ENCODE measurements at places on chromosomes 5 and 9.

DNA sequence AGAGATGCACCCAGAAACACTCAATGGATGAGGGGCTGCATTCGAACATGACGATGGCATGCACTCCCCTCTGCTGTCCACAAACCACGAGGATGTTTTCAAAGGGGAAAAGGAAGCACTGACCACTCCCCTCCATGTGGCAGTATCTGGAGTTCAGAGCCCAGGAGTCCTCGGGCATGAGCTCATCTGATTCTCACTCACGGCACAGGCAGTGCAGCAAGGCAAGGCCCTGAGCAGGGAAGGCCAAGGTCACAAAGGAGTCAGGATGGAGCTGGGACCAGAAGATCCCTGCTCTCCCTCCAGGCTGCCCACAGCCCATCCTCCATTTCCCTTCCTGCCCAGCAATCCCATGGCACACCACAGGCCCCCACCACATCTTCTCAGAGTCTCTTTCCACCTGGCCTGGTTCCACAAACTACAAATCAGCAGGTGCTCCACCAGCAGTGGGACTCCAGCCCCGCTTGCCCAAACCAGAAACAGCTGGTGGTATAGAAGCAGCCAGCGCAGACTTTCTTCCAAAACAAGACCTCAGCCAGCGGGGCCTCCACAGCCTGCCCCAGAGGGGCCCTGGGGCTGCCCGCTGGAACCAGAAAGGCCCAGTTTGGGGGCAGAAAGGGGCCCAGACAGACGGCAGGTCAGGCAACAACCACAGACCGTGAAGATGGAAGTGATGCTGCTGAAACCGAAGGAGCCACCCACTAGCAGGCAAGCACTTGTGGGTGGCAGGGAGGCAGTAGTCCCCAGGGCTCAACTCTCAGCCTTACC, 12.2 kb downstream of the TNIP1 start:
- no peak for DNase-seq

- DNase-seq: no peak
These were observed 520.4 kb downstream of the RAB3C start for GRCh38 chr5:59103303-59103702.

- DNase-seq: no peak
These were observed 107.4 kb downstream of the MCTP1 start for GRCh38 chr5:95177456-95177855.

GRCh38 chr9:38016375-38017135, 52.5 kb downstream of the SHB start:
- DNase-seq: no peak

DNA sequence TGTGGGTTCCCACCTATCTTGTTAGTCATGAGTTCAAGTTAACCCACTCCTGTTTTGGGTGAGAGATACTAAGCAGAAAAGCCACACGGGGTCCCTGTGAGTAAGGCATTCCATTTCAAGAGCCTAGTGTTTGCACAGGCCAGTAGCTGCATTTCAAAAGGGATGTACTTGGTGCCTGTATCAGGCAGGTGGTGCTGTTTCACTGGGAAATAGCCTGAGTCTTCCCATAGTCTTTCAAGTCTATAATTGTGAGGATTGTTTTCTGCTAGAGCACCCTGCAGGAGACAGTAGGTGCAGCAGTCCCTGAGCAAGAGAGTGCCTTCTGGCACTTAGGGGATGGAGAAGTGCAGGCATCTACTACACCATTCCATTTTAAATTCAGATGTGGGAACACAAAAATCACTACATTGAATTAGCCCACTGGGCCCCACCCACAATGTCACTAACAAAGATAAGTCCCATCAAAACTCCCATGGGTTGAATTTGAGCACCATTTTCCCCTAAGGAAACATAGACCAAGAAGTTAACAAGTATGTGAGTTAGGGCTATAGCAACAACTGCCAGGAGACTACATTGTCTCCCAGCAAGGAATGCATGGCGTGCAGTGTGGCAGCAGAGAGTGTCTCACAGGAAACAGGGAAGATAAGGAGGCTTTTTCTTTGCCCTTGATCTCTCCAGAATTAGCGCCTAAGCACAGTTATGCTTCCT, 263.2 kb downstream of the COX7C start:
- DNase-seq: peak; percentile 14

DNA sequence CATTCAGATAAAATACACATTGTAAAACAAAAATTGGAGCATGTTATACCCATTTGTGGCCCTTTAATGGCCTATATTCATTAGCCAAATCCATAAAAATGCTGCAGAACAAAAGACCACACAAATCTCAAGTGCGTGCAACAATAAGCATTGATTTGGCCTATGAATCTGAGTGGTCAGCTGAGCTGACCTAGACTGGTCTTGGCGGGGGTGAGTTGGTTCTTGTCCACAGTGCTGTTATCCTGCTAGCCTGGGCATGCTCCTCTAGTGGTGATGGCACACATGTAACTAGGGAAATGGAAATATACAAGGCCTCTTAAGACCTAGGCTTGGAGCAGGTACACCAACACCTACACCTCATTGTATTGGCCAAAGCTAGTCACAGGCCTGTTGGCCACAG, 122.2 kb upstream of the TBCA start:
- DNase-seq: no peak

DNA sequence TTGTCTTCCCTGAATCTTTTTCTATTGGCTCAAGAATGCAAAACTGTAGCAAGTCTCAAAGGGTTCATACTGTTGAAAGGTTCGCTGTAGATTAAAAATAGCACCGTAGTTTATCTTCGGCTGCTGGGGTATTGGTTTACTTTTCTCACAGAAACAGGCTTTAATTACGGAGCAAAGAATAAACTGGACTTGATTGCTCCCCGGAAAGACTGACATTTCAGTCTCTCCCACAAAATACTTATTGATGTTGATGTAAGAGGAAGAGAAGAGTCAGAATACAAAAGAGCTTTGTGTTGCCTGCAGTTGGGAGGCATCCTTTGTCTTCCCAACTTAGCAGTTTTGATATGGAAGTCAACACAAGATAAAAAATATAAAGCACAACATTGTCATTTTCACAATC, 183.9 kb upstream of the DMAC1 start:
- no peak for DNase-seq

GRCh38 chr9:69131682-69132081, 42.4 kb upstream of the TJP2 start:
- no peak for DNase-seq

DNA sequence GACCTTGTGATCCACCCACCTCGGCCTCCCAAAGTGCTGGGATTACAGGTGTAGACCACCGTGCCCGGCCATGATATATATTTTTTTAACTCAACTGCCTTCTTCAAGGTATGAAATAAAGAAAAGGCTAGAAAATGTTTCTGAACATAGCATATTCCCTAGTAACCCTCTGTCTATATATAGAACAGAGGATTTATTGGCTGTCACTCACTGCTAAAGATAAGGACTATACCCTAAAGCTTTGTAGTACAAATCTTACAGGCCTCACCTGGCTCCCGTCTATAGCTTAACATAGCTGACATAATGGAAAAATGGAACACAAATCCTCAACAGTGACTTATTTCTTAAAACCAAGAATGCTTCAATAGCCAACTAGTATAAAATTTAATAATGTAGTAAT, 14.2 kb downstream of the SGTB start:
- DNase-seq: no peak

- DNase-seq: no peak
These were observed 158.3 kb downstream of the FAM174A start for GRCh38 chr5:100693481-100693880.

DNA sequence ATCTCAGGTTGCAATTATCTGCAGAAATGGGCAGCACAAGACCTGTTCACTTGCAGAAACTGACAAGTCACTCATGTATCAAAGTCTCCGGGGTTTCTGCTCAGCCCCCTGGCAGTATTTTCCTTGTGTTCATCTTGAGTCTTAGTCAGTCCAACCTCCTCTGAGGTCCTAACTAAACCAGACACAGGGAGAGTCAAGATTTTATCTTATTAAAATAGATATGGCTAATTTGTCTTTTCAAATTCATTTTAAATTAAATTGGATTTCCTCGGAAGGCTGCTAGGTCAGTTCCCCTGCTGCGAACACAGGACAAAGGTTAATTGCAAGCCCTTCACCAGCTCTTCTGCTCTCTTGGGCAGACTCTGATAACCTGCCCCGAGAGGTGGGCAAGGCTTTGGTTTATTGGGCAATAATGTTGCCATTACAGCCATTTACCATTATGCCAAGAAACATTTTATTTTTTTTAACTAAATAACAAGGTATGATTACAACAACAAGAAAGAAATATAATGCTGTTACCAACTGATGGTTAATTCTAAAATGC, 103.5 kb downstream of the MAPKAP1 start:
- no peak for DNase-seq

DNA sequence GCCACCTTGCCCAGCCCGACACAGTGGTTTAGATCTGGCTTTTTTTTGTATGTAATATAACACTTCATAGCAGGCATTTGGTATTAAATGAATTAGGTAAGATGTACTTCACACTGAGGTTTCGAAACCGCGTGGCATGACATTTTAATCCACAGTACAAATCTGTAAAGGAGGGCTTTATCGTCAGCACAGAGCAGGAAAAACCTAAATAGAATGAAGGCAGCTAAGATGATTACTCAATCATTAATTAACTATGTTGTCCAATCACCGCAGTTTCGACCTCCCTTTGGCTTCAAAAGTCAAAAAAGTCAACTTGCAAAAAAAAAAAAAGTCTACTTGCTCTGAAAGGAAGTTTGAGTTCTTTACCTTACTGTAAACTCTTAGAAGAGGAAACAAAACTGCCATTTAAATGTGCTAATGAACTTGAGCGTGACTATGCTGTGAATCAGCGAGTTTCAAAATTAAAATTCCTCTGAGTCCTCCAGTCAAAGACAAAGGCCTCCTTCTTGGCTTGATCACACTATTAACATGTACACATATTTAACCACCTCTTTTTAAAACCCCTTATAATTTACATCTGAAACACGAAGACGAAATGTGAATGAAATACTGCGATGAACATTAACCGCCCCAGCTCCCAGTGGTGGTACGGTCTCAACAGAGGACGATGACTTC, 698 bp upstream of the SEC24A start:
- peak; percentile 36 for DNase-seq

DNA sequence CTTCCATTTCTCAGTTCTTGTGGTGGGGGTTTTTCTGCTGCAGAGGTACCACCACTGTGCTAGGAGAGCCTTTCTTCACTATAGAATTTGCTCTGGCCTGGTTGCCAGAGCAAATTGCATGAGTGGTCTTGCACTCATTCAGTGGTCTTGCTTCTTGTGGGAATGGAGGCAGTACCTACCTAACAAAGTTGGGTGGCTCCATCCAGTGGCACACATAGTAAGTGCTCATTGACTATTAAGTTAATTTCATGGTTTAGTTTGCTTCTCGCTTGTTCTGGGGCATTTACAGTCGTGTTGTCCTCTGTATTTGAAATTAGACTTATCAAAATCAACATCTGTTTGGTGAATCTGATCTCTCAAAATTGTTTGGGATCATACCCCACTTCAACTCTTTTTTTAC, 23.0 kb downstream of the SLC28A3 start:
- no peak for DNase-seq

- no peak for DNase-seq
These were observed 255.9 kb downstream of the RAB3C start for GRCh38 chr5:58838729-58839128.

- DNase-seq: no peak
These were observed 44.6 kb downstream of the TSSK1B start for GRCh38 chr5:113390224-113390623.

DNA sequence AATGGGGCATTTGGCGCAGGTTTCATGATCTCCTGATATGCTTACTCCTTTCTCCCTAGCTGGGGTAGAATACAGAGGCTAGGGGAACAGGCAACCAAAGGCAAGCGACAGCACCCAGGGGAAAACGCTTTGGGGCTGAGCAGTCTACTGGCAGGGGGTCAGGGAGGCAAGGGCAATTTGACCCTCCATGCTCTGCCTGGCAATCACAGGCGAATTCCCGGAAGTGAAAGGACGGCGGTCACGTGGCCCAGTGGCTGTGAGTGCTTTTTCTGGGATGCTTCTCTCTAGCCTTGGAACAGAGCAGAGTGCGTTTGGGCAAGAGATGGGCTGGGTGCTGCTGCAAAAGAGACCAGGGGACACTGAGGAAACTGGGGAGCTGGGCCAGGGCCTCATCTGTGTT, 5.7 kb downstream of the GPX3 start:
- no peak for DNase-seq

DNA sequence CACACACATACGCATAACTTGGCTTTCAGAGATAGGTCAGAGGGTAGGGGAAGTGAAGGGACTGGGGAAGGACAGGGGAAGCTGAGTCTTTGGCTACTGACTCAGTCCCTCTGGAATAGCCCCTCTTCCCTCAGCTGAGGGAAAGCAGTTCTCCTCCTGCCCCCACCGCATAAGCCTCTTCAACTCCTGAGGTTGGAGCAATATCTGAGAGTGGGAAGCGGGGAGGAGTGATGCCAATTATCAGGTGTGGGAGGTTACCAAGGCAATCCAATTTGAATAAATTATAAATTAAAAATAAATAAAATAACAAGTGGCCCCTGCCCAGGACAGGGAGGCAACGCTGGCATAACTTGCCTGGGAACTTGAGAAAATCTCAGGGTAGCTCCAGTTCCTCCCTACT, 1.7 kb upstream of the STOML2 start:
- DNase-seq: no peak

DNA sequence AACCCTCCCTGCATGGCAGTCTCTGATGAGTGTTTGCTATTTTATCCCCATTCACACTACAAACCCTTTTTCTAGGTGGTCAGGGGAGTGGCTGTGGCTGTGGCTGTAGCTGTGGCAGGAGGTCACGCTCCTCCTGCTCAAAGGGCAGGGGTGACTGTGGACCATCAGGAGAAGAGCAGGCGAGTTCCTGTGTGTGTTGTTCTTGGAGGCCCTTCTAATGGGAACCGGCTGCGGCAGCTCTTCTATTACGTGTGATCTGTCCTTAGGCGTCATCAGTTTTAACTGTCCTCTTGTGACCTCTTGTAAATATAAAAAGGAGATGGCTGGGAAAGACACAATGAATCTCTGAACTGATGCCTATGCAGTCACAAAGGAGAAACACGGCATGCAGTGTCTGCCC, 65.1 kb downstream of the ANKH start:
- DNase-seq: no peak

DNA sequence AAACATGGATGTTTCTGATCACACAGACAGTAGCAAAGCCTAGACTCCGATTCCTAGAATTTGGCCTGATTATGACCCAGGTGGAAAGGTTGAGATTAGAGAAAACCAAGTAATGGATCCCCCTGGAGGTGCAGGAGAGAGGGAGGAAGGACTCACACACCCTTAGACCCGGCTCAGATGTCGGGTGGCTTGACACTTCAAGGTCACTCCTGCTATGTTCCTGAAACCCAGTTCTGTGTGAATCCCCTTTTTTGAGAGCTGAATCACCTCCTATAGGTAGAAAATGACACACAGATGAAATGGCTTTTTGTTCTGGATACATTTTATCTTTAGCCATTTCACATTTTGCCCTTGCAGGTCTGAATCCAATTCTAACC, 192.8 kb downstream of the ARRDC3 start:
- no peak for DNase-seq

DNA sequence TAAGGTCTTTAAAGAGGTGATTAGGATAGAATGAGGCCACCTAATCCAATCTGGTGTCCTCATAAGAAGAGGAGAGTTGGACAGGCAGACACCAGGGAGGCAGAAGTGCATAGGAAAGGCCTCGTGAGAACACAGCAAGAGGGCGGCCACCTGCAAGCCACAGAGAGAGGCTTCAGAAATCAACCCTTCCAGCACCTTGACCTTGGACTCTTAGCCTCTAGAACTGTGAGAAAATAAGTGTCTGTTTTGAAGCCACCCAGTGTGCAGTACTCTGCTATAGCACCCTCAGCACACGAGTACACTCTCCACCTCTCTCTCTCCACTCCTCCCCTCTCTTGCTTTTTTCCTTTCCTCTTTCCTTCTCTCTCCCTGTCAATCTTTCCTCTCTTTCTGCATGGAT, 26.8 kb downstream of the NIPAL4 start:
- no peak for DNase-seq

All from activated naive CD4-positive, alpha-beta T cell treated with anti-CD3 and anti-CD28 coated beads, Interleukin-2, amount 50 U/mL, for 16 hours (primary cell).